ENCODE measurements at places on chromosomes 12 and 14. TPM values are rescaled to one million over a fixed set of nuclear protein-coding genes. Genes with fewer than 3 reads are reported as not detected.

Gene FAM181A
- not detected for total RNA-seq

Gene KCNC2
- total RNA-seq, result not detected

Gene TMED10
- total RNA-seq, result 421 TPM

Gene CLEC2D
- total RNA-seq, result 19.8 TPM

Gene LRRIQ1
- not detected for total RNA-seq

Gene RNU4-1
- under 0.01 TPM for total RNA-seq

Gene TBX5
- total RNA-seq, result 5.3 TPM

Gene ALKBH2
- total RNA-seq, result 13.0 TPM

Gene HOXC12
- 0.57 TPM for total RNA-seq

Gene MMP19
- 182 TPM for total RNA-seq

Gene TROAP
- 0.16 TPM for total RNA-seq

Gene OASL
- 4.1 TPM for total RNA-seq

Gene EPYC
- total RNA-seq, result not detected

Gene SLCO1B1
- not detected for total RNA-seq

Gene MANSC4
- total RNA-seq, result not detected

Gene BBOF1
- 5.7 TPM for total RNA-seq

Gene C12orf54
- total RNA-seq, result not detected

Gene WIF1
- total RNA-seq, result not detected

Gene EXOC3L4
- total RNA-seq, result 0.68 TPM

Gene LTBR
- total RNA-seq, result 157 TPM

Gene TESPA1
- total RNA-seq, result 1.9 TPM

All from subcutaneous adipose tissue (tissue), 4 donors.